Heart left ventricle (tissue), 16 donors: ENCODE measurements at places on chromosomes 12 and 14. TPM values are rescaled to one million over a fixed set of nuclear protein-coding genes. Genes with fewer than 3 reads are reported as not detected.

The FGF23 gene
- not detected for total RNA-seq

DNA sequence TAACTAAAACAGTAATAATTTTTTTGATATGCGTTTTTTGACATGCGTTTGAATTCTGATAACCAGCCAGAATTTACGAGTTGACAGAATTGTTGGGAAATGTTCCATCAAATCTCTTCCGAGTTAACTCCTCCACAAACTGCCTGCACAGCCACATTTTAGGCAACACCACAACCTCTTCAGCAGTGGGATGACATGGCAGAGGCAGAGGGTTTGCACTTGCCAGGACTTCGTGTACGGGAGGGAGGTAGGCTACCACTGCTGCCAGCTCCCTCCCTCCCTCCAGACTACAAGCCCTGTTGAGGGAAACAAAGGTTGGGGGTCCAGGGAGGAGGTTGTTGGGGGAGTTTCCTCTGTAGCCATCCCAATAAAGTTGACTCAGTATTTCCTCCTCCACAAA lies 14.5 kb upstream of the ACTR6 start:
- no peak overlapping the region for H3K4me3 ChIP-seq
- no peaks in the 10 kb centered on the region for H3K36me3 ChIP-seq
- peaks cover 3% of the 10 kb centered on the region for H3K4me1 ChIP-seq
- H3K27me3 ChIP-seq, result no peaks in the 10 kb centered on the region
- DNase-seq, result no peak

- H3K36me3 ChIP-seq, result no peaks in the 10 kb centered on the region
- no peaks in the 10 kb centered on the region for H3K27me3 ChIP-seq
- no peak overlapping the region for H3K27ac ChIP-seq
These were observed 44.6 kb downstream of the GNS start for GRCh38 chr12:64714551-64714968.

The RD3L gene
- 32.9 TPM for total RNA-seq

The TAS2R31 gene
- total RNA-seq, result 0.48 TPM

- no peak for DNase-seq
- H3K27me3 ChIP-seq, result no peaks in the 10 kb centered on the region
- no peak overlapping the region for H3K27ac ChIP-seq
- no peaks in the 10 kb centered on the region for H3K4me1 ChIP-seq
- no peaks in the 10 kb centered on the region for H3K36me3 ChIP-seq
These were observed 840.1 kb downstream of the TRHDE start for GRCh38 chr12:73112035-73112816.

The LALBA gene
- total RNA-seq, result not detected

DNA sequence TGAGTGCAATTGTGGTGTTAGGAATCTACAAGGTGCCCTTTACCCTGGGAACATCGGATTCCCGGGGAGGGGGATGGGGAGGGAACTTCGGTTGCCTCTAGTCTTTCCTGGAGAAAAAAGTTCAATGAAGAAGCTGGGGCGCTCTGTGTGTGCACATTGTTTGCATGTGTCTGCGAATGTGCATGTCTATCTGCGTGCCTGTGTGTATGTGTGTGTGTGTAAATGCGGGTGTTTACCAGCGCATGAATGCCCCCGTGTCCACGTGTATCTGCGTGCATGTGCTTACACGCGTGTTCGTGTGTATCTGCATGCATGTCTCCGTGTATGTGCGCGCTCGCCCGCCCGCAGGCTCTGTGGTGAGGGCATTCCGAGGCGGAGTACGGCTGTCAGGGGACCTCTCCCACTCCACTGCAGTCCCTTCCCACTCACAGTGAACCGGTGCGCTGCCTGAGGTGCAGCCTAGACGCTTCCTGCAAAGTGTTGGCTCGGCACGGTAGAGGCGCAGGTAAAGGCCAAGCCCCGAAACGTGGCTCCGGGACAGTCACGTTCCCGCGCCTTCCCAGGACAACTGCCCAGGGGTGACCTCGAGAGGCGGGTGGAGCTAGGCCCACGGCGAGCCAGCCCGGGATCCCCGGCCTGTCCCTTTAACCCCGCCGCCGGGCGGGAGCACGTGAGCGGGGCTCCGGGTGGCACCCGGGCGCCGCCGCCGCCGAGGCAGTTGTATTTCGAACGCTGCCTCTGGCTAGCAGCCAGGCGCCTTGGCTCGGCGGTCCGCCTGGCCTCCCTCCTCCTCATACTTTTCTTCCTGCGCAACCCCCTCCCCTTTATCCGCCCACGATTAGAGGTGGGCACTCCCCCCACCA lies 539 bp upstream of the HMGA2 start:
- no peaks in the 10 kb centered on the region for H3K36me3 ChIP-seq
- no peak overlapping the region for H3K27ac ChIP-seq
- no peak for DNase-seq
- peak overlapping the region; percentile 61 for H3K4me3 ChIP-seq

The RBP5 gene
- not detected for total RNA-seq

- no peak for DNase-seq
- no peak overlapping the region for H3K27ac ChIP-seq
- H3K4me1 ChIP-seq, result no peaks in the 10 kb centered on the region
- H3K4me3 ChIP-seq, result no peak overlapping the region
- no peaks in the 10 kb centered on the region for H3K27me3 ChIP-seq
These were observed 172.0 kb downstream of the PELI2 start for GRCh38 chr14:56290195-56290594.

The ISM2 gene
- not detected for total RNA-seq

DNA sequence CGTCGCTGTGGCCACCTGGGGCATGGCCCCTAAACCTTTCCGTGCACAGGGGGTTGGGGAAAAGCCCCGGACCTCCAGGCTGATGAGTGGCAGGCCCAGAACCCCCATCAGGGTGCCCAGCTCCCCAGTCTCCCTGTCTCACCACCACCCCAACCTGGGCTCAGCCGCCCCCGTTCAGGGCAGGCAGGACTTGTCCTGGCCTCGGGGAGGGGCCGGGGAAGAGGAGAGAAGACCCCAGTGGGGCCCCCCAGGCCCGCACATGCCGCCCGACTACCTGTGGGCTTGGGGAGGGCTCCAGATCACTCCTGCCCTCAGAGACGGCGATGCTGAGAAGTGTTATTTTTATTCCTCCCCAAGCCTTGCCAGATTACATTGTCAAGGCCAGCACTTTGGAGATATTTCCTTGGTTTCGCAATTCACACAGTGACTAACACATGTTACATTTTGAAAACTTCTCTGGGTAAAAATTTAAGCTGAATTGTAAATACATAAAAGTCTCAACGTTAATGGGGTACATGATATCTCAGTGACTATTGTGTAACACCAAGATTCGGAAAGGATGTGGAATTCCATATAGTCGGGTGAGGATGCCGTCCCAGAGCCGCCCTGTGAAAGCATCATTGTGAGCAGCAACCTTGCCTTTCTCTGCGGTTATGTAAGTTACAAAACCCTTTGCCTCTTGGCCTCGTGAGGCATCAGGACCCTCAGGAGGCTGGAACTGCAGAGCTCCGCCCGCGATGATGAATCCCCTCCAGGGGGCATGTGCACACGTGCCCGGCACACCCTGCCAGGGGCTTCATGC lies 85.6 kb upstream of the DIO3 start:
- H3K27me3 ChIP-seq, result peaks cover 6% of the 10 kb centered on the region
- no peak for DNase-seq
- H3K27ac ChIP-seq, result no peak overlapping the region
- H3K4me1 ChIP-seq, result no peaks in the 10 kb centered on the region

The SLC7A8 gene
- 14.2 TPM for total RNA-seq

DNA sequence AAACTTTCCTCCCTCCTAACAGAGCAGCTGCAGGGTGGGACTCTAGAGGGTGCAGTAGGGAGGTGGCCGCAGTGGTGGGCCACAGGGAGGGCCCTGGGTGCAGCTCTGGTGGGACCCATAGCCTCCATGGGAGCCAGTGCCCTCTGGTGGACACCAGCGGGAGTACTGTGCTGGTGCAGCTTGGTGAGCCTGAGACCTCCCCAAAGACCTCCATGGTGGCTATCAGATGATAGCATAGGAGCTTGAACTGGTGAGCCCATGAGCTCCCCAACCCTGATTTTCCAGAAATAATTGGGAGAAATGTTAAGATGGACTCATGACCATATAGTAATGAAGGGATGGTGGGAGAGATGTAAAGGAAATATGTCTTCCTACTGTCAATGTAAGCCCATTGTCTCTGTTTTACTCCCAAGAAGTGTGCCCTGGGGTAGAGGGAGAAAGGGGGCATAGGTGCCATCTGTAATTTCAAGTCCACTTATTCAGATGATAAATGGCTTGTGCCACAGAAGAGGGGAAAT lies 98.7 kb downstream of the GAS2L3 start:
- H3K27me3 ChIP-seq, result no peaks in the 10 kb centered on the region
- H3K27ac ChIP-seq, result no peak overlapping the region
- H3K36me3 ChIP-seq, result no peaks in the 10 kb centered on the region
- DNase-seq, result no peak
- no peaks in the 10 kb centered on the region for H3K4me1 ChIP-seq

- H3K27ac ChIP-seq, result no peak overlapping the region
- H3K27me3 ChIP-seq, result no peaks in the 10 kb centered on the region
- no peak for DNase-seq
- no peaks in the 10 kb centered on the region for H3K4me1 ChIP-seq
- no peaks in the 10 kb centered on the region for H3K36me3 ChIP-seq
- H3K4me3 ChIP-seq, result no peak overlapping the region
These were observed 476.3 kb downstream of the LRIG3 start for GRCh38 chr12:58443981-58444371.

GRCh38 chr12:22858849-22859570 lies 234.0 kb downstream of the ETNK1 start:
- no peaks in the 10 kb centered on the region for H3K4me1 ChIP-seq
- no peak for DNase-seq
- no peak overlapping the region for H3K4me3 ChIP-seq
- H3K27me3 ChIP-seq, result peaks cover 3% of the 10 kb centered on the region
- H3K27ac ChIP-seq, result no peak overlapping the region
- H3K36me3 ChIP-seq, result no peaks in the 10 kb centered on the region

GRCh38 chr12:58906917-58907316 lies 13.4 kb downstream of the LRIG3 start:
- no peaks in the 10 kb centered on the region for H3K27me3 ChIP-seq
- no peak overlapping the region for H3K27ac ChIP-seq
- no peaks in the 10 kb centered on the region for H3K4me1 ChIP-seq
- peaks cover 7% of the 10 kb centered on the region for H3K36me3 ChIP-seq

The RTL1 gene
- total RNA-seq, result not detected

DNA sequence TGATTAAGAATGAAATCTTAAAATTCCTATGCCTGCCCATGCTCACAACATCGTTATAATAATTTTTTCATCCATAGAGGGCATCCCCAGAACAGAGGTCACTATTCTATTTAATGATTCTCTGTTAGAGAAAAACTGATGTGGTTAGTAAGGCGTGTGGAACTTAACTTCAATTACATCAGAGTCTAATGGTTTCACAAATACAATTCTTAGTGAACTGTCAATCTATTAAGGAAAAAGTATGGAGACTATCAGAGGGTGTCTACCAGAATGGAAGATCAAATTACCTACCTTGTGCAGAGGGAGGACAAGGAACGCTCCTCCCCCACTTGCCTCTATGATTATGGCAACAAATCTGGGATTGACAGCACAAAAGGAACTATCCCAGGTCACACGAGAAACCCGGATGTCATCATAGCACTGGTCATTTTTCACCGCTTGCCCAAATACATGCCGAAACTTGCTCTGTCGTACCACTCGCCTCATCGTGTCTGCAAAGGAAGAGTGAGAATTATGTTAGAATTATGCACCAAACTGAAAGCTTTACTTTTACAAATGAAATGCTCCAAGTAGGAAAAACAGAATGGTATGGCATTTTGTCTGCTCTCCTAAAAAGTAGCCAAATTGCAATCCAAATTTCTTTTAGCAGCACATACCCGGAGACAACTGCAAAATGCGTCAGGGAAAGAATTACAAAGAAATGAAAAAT lies 30.3 kb downstream of the CORO1C start:
- H3K4me1 ChIP-seq, result peaks cover 83% of the 10 kb centered on the region
- peaks cover 45% of the 10 kb centered on the region for H3K36me3 ChIP-seq
- no peak overlapping the region for H3K4me3 ChIP-seq
- H3K27me3 ChIP-seq, result no peaks in the 10 kb centered on the region

DNA sequence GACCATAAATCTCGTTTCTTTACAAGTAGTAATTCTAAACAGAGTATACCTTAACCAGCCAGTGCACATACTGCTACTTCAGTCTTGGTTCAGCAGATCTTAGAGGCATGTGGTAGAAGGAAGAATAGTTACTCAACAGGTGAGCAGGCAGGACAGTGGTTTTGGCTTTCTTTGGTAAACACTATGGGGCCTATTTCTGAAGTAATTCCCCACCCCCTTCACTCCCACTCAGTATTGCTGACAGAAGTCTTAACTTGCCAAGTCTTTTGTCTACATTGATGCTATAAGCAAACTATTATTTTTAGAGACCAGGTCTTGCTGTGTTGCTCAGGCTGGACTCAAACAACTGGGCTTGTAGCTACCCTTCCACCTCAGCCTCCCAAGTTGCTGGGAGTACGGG lies 68.5 kb downstream of the FBXO34 start:
- H3K36me3 ChIP-seq, result no peaks in the 10 kb centered on the region
- no peak overlapping the region for H3K4me3 ChIP-seq

DNA sequence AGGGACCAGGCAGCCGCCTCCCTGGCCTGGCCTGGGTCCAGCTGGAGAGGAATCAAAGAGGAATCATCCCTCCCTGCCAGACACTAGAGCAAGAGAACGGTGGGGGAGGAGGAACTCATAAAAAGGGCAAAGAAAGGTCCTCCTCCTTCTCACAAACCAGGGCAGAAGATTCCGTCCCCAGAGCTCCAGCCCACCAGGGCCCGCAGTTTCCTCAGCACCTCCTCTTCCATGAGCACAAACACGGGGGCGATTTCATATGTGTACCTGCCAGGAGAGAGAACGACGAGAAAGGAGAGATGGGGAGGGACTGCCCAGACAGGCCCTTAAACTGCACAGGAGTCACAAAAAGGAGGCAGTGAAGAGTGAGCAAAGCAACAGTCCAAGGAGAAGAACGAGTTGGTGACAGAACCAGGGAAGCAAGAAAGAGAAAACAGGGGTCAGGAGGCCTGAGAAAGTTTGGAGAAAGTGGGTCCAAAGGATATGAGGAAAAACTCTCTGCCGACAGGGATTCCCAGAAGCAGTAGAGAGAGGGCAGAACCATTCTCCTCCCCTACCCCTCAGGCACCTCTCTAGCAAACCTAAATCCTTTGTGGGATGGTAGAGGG lies 8.7 kb upstream of the ZNF740 start:
- peaks cover 6% of the 10 kb centered on the region for H3K4me1 ChIP-seq
- no peak overlapping the region for H3K4me3 ChIP-seq
- no peak overlapping the region for H3K27ac ChIP-seq

DNA sequence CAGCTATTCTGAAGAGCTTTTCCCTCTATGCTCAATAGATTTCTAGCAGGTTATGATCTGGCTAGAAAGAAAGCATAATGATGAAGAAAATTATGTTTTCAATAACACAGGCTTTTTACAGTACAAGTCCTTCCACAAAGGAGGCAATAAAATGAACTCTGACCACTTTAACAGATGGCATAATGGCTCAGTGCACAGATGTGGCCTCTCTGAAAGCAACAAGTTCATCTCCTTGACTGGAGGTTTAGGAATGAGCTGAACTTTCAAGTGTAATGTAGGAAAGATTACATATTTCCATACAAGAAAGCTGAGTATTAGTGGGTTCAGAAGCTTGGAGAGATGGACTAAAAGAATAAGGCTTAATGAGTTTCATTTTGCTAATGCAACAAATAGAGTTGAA lies 147.4 kb downstream of the EFCAB11 start:
- H3K36me3 ChIP-seq, result no peaks in the 10 kb centered on the region
- H3K27me3 ChIP-seq, result no peaks in the 10 kb centered on the region
- H3K4me3 ChIP-seq, result no peak overlapping the region
- no peak for DNase-seq
- H3K4me1 ChIP-seq, result no peaks in the 10 kb centered on the region
